T-helper 17 cell (primary cell): ENCODE measurements at places on chromosomes 4 and X. TPM values are rescaled to one million over a fixed set of nuclear protein-coding genes. Genes with fewer than 3 reads are reported as not detected.

DNA sequence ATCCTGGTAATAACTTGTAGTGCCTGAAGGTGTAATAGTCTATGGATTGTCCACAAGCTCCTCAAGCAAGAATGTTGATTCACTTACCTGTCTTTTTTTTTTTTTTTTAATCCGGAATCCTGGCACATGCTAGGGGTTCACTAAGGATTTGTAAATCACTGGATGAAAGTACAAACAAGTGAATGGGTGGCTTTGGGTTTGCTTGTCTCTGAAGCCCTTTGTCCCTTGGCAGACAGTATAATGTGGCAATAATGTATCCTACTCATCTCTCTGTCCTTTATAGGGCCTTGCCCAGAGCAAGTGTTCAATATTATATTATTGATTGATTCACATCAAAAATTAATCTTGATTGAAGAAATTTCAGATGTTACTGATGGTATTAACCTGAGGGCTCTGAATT, 334.0 kb upstream of the CPEB2 start:
- H3K27me3 ChIP-seq: peaks cover 6% of the 10 kb centered on the region
- no peak overlapping the region for H3K4me3 ChIP-seq
- H3K27ac ChIP-seq: no peak overlapping the region
- DNase-seq: no peak
- no peaks in the 10 kb centered on the region for H3K36me3 ChIP-seq

- peaks cover 2% of the 10 kb centered on the region for H3K4me1 ChIP-seq
- peaks cover 28% of the 10 kb centered on the region for H3K27me3 ChIP-seq
- no peak overlapping the region for H3K27ac ChIP-seq
These were observed 230.1 kb downstream of the SHROOM3 start for GRCh38 chr4:76665153-76665552.

DNA sequence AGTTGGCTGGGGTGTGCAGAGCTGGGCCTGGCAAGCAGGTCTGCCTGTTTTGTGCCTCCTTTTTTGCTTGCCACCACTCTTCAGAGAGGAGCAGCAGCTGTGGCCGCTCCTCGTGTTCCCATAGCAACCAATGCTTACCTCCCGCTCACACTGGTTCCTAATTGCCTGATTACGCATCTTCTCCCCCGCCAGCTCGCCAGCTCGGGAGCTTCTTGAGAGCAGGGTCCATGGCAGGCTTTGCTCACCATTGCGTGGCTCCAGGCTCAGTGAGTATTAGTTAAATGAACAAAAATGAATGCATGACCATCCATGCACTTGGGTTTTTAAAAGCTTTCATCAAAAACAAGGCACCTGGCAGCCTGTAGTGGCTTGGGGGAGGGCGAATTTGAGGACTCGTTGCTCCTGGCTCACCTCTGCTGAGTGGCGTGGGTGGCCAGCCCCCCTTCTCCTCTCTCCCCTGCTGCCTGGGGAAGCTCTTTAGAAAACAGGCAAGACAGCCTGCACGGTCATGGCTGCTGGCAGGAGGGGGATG, 14.2 kb upstream of the PJA1 start:
- no peak for DNase-seq
- H3K27me3 ChIP-seq: peaks cover 14% of the 10 kb centered on the region
- H3K36me3 ChIP-seq: peaks cover 8% of the 10 kb centered on the region
- H3K4me1 ChIP-seq: peaks cover 3% of the 10 kb centered on the region
- no peak overlapping the region for H3K27ac ChIP-seq

DNA sequence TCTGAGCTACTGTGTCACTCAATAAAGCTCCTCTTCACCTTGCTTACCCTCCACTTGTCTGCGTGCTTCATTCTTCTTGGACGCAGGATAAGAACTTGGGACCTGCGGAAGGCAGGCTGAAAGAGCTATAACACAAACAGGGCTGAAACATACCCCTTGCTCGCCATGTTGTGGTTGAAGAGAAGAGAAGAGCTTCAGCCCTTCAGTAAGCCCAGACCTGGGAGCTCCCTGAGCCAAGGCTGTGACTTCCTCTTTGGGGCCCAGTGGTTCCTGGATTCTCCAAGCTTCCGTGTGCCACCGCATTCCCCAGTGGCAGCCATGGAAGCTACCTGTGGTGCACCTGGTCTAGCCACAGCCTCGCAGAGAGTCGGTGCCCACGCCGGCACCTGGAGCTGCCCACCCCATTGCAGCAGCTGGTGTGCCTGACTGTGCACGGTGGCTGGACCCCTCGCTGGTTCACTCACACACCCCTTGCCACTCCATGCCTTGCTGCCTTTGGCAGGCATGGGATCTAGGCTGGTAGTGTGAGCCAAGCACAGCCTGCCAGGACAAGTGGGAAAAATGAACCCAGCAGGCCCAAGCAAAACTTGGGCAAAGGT, 160.6 kb downstream of the EVC2 start:
- H3K36me3 ChIP-seq: peaks cover 2% of the 10 kb centered on the region
- H3K27me3 ChIP-seq: no peaks in the 10 kb centered on the region
- no peak for DNase-seq
- no peaks in the 10 kb centered on the region for H3K4me1 ChIP-seq

Gene NAT8L
- total RNA-seq: not detected

Gene TAF1
- total RNA-seq: 52.9 TPM

DNA sequence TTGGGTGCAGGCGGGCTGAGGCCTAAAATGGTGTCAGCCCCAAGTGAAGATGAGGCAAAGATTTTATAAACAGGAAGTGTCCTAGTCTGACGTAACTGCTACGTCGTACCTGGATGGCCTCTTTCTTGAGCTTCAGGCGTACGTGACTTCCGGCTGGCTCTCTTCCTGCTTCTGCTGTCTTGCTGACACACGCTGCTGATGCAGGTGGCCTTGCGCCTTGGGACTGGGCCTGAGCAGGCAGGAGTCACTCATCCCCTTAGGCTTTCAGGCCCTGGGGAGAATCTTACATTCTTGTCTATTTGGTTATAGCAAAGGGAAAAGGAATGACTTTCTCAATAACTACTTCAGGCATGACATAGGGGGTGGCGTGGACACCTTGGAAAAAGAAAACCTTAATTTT, 20.1 kb upstream of the ABRAXAS1 start:
- no peak overlapping the region for H3K4me3 ChIP-seq
- peak overlapping the region; percentile 0 for H3K27ac ChIP-seq
- no peak for DNase-seq
- peaks cover 2% of the 10 kb centered on the region for H3K27me3 ChIP-seq

- H3K27ac ChIP-seq: no peak overlapping the region
- H3K36me3 ChIP-seq: no peaks in the 10 kb centered on the region
- no peak overlapping the region for H3K4me3 ChIP-seq
- no peak for DNase-seq
- peaks cover 8% of the 10 kb centered on the region for H3K27me3 ChIP-seq
These were observed 22.7 kb upstream of the GPR50 start for GRCh38 chrX:151153667-151154066.

GRCh38 chr4:73832651-73833237, 3.7 kb upstream of the CXCL6 start:
- no peak for DNase-seq
- H3K36me3 ChIP-seq: no peaks in the 10 kb centered on the region
- no peak overlapping the region for H3K4me3 ChIP-seq

Gene OTC
- not detected for total RNA-seq

GRCh38 chr4:5933116-5933515, 40.2 kb upstream of the CRMP1 start:
- no peak overlapping the region for H3K4me3 ChIP-seq
- DNase-seq: no peak
- H3K36me3 ChIP-seq: no peaks in the 10 kb centered on the region

Gene MAGEB3
- total RNA-seq: not detected

GRCh38 chrX:97806238-97806637, 922.5 kb downstream of the RPA4 start:
- H3K4me1 ChIP-seq: no peaks in the 10 kb centered on the region
- DNase-seq: no peak
- no peak overlapping the region for H3K27ac ChIP-seq
- no peak overlapping the region for H3K4me3 ChIP-seq

DNA sequence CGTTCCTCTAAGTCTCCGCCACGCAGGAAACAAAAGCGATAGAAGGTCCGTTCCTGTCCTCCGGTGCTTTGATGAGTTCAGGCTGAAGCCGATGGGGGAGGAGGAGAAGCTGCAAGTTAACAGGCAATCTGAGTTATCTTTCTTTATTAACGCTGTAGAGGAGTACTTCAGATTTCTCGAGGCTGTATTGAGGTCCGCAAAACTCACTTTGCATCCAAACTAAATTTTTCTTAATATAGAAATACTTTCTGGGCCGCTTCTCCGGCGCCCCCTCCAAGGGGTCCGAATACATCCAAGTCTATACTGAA, 395 bp upstream of the SOWAHB start:
- peak overlapping the region; percentile 61 for H3K4me3 ChIP-seq
- H3K4me1 ChIP-seq: peaks cover 9% of the 10 kb centered on the region
- H3K27me3 ChIP-seq: peaks cover 14% of the 10 kb centered on the region
- H3K27ac ChIP-seq: peak overlapping the region; percentile 3

Gene PAGE2
- not detected for total RNA-seq

DNA sequence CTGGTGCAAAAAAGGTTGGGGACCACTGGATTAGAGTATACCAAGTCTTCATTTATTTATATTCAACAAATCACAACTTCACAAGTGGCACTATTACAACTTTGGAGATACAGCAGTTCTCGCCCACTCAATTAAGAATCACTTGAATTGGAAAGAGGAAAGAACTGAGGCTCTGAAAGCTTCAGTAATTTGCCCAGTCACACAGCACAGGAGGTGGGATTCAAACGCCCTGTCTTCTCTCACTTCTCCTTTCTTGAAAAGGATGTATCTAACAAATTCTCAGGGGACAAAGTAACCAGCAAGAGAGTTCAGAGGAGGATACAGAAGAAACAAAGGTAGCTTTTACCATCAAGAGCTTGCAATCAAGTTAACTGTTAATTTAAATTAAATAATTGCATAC, 12.4 kb downstream of the SMIM14 start:
- H3K4me3 ChIP-seq: no peak overlapping the region
- no peaks in the 10 kb centered on the region for H3K27me3 ChIP-seq
- no peak overlapping the region for H3K27ac ChIP-seq
- H3K4me1 ChIP-seq: peaks cover 7% of the 10 kb centered on the region

GRCh38 chr4:125787707-125788106, 473.0 kb downstream of the FAT4 start:
- no peaks in the 10 kb centered on the region for H3K4me1 ChIP-seq
- H3K4me3 ChIP-seq: no peak overlapping the region
- H3K36me3 ChIP-seq: no peaks in the 10 kb centered on the region
